ENCODE measurements at places on chromosomes 16 and 17.

DNA sequence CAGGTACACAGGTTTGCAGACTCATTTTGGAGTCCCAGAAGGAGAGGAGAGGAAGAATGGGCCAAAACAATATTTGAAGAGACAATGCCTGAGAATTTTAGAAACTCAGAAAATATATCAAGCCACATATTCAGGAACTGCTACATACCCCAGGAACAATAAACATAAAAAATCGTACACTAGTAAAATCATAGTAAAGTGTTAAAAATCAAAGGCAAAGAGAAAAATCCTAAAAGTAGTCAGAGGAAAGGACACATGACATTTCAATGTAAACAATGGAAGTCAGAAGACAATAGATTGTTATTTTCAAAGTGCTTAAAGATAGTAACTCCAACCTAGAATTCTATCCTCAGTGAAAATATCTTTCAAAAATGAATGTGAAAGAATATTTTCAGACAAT, 28.5 kb upstream of the NACA2 start:
- DNase-seq: no peak

GRCh38 chr16:84062734-84063640, 20.4 kb upstream of the SLC38A8 start:
- DNase-seq: peak; percentile 13

DNA sequence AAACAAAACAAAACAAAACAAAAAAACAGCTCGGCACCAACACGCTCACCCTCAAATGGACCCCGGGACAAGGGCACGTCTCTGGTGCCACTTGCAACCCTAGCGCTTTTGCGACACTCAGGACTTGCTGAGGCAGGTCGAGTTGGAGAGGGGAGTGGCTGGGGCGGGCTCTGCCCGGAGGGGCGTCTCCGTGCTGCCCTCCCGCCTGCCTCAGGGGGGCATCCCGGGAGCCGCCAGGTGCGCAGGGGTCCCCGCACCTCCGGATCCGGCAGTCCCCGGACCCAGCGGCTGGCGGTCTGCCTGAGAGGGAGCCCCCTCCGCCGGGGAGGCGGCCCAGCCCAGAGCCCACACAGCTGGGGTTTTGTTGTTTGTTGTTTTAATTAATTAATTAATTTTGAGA, at the start of gene SLC52A1:
Gene SLC52A1, minus strand, starts transcription at position 112 of the 400 bp plus-strand sequence. CDS start 820 bp downstream, outside the sequence.
- DNase-seq: peak; percentile 60

GRCh38 chr17:49546546-49547535, 28.8 kb upstream of the NXPH3 start:
- DNase-seq: no peak

- peak; percentile 39 for DNase-seq
These were observed 5.9 kb downstream of the KDM6B start for GRCh38 chr17:7839876-7840261.

DNA sequence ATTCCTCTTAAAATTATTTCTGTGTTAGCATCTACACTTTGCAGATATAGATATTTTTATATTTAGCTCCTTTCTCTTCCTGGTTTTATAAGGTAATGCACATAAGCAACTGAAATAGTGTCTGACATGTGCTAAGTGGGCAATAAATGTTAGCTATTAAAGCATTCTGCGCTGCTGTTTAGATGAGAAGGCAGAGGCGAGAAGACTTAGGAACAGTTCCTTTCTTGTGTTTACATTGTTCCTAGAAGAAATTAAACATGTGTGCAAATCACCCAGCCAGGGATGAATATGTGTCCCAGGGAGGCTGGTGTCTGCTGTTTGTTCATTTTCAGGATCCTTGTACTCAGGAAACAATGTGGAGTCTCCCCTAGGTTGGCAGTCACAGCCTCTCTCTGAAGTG, 292.3 kb downstream of the PMP22 start:
- DNase-seq: no peak

GRCh38 chr16:83615953-83616350, 191.8 kb upstream of the HSBP1 start:
- no peak for DNase-seq

DNA sequence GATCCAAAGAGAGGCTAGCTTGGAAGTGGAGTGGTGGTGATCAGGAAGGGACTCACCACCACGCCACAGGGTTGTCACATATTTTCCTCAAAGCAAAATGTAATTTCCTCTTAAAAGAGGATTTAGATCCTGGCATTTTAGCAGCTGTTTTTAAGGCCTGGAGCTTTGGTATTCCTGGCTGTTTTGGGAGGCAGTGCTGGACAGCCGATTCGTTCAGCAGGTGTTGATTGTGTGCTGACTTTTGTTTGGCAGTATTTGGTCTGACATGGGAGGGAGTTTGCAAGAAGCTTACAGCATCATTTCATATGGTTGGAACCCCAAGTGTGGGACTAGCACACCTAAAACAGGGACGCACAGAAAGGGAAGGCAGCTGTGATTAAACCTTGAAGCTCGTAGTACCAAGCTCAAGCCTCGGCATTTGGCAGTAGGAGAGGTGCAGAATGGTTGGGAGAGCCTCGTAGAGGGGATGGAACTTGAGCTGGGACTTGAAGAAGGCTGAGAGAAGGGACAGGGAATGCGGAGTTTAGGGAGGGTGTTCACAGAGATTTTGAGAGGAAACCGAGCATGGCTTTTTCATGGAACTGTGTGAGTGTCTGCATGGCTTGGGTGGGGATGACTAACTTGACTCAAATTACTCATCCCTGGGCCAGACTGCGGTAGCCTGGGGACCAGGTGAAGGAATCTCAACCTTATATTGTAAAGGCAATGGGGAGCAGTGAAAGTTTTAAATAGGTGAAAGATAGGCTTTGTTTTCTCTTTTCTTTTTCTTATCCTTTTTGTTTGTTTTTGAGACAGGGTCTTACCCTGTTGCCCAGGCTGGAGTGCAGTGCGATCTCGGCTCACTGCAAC, 52.3 kb downstream of the RPTOR start:
- DNase-seq: no peak

DNA sequence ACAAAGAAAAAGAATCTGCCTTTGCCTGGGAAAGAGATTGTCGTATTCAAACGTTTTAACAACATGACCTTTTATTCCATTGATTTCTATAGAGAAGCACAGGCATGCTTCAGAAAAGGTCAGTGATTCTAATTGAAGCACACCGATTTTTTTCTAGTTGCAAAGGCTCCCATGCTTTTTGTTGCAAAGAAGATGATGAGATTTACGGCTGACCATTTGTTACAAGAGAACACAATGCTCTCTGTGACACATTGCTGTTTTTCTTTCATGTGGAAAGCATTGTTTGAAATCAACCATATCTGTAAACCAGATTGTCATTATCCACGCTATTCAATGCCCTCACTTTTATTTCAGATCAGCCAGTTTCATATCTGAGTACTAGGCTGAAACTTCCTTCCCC, 99.8 kb downstream of the NLK start:
- no peak for DNase-seq

DNA sequence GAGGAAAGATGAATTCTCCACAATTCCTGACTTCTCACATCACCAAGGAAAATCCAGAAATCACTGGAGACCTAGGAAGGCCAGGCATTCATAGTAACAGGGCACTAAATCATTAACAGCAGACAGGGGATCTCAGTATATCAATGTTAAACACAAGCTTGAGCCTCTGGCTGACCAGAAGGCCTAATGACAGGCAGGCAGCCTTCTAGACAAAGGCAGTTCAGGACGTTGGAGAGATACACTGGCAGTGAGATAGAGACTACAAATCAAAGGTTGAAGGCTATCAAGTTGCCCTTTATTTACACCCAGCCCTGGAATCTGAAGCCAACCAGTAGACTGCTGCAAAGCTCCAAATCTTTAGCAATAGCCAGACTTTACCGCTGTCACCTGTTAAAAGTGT, 422.8 kb upstream of the CCL2 start:
- DNase-seq: no peak

GRCh38 chr17:14434506-14434905, 133.6 kb downstream of the HS3ST3B1 start:
- no peak for DNase-seq

- DNase-seq: peak; percentile 72
These were observed 107.1 kb downstream of the RAP1GAP2 start for GRCh38 chr17:2903193-2903974.

GRCh38 chr17:42547001-42547461, 5.7 kb upstream of the HSD17B1 start:
- no peak for DNase-seq

Measured in NCI-H1105 (cell line).